ENCODE measurements at places on chromosomes 7 and 10. TPM values are rescaled to one million over a fixed set of nuclear protein-coding genes. Genes with fewer than 3 reads are reported as not detected.

METTL2B gene
- total RNA-seq, result 45.7 TPM

PSMG3 gene
- 60.9 TPM for total RNA-seq

ANXA8L1 gene
- not detected for total RNA-seq

GPR22 gene
- not detected for total RNA-seq

HMX2 gene
- not detected for total RNA-seq

OPN4 gene
- total RNA-seq, result not detected

RTKN2 gene
- 7.9 TPM for total RNA-seq

Data from HCT116 (cell line).